ENCODE measurements at places on chromosomes 3 and 15.

GRCh38 chr3:41711651-41712050, 250.3 kb downstream of the ULK4 start:
- DNase-seq = peak; percentile 49

DNA sequence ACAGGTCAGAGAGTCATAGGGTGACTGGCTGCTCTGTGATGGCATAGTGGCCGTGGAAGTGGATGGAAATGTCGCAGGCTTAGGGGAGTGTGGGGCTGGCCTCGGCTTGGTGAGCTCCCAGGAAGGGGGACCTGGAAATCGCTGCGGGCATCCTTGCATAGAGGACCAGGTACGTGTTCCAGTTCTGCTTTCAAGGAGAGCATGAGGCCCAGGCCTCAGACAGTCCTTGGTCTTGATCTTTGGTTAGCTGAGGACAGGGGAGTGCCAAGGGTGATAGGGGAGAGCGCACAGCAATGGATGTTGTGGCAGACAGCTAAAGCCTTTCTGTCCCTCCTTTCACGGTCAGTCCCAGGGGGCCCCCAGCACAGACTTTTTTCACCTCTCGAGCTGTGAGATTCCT, 110.5 kb downstream of the SNRPN start:
- DNase-seq = no peak

- DNase-seq = no peak
Observed at GRCh38 chr3:179526989-179527391, 35.7 kb upstream of the ACTL6A start.

GRCh38 chr3:10918011-10918410, 74.5 kb upstream of the SLC6A1 start:
- DNase-seq = no peak

- peak; percentile 12 for DNase-seq
Observed at GRCh38 chr3:160968761-160969160, 136.4 kb downstream of the B3GALNT1 start.

- no peak for DNase-seq
Observed at GRCh38 chr3:194489736-194490612, 3.2 kb upstream of the ATP13A3 start.

DNA sequence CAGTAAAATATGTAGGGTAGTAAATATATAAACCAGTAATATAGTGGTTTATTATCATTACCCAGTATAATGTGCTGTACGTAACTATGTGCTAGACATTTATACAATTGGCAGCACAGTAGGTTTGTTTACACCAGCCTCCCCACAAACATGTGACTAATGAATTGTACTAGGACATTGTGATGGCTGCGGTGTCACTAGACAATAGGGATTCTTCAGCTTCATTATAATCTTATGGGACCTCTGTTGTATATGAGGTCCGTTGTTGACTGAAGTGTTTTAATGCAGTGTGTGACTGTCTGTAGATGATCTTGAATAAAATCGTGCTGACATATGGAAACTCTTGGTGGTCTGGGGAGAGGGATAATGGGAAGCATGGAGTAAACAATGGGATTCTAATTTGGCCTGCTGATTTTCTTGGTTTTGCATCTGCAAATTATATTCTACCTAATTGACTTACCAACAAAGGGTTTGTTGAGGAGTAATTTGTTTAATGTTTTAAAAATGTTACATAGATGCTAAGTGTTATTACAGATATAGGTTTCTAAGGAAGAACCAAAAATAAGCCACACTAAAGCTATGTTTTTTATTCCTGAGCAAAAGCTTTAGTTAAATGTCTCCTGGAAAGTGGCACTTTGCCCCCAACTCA, 496.5 kb upstream of the TBL1XR1 start:
- no peak for DNase-seq

DNA sequence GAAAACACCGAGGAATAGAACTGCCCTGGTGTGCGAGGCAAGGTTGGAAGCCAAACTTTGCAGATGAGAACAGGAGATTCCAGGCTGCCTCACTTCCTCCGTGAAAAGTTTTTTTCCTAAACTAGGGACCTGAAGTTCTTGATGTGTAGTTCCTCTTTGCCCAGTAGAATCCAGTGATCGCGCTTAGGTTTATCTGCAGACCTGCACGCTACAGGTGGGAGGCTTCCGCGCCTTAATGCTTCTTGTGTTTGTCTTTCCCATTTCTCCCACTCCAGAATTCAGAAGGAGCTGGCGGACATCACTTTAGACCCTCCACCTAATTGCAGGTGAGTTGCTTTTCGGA, 5.4 kb downstream of the UBE2E1 start:
- no peak for DNase-seq

- DNase-seq = no peak
Observed at GRCh38 chr15:53835309-53835708, 75.8 kb upstream of the WDR72 start.

DNA sequence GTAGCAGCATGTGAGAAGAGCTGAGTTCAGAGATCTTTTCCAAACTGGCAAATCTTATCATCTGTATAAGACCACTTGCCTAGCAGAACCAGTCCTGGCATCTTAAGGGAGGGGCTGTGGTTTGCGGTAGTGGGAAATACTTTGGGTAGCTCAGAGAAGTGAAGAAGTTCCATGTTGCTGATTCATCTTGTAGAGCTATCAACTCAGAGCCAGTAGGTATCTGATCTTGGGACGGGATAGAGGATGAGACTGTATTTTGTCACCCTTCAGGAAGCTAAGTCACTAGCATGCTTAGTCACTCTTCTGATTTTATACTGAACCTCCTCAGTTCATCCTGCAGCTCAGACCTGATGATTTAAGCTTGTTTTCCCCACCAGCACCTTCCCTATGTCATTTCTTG, 211.4 kb downstream of the NR1D2 start:
- no peak for DNase-seq

- DNase-seq = no peak
Observed at GRCh38 chr3:124924741-124925140, 9.8 kb downstream of the MUC13 start.

- no peak for DNase-seq
Observed at GRCh38 chr3:58559586-58559985, 17.6 kb downstream of the FAM107A start.

DNA sequence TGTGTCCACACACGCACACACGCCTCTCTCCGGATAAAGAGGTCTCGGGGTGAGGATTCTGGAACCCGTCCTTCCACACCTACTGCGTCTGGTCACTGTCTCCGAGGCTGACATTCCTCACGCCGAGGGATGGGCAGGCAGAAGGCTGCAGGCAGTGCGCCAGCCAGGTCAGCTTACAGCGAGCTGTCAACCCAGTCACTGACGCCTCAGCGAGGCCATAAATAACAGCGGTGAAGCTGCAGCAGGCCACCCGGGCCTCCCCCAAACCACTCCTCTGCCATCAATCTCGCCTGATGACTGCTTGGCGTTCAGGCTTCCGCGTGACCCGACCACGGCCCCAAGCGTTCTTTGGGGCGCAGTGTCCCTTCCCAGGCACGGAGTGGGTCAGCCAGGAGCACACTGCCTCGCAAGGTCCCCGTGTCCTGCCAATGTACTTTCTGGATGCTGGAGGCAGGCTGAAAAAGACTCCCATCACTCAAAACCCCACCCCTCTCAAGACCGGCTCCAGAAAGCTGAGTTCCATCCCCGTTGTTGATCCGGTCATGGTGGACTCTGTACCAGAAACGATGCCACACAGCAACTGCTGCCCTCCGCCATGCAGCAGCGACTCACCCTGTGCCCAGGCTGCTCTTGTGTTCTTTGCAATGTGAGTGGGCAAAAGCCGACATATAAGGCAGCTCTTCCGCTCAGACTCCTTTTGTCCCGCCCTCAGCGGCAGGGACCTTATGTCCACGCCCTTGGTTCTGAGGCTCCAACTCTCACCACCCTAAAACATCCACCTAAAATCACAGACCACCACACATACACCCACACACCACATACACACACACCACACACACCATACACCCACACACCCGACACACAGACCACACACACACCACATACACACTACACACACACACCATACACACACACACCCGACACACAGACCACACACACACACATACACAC, 27.1 kb downstream of the CPN2 start:
- DNase-seq = no peak
